ENCODE measurements at places on chromosomes 1 and 21.

DNA sequence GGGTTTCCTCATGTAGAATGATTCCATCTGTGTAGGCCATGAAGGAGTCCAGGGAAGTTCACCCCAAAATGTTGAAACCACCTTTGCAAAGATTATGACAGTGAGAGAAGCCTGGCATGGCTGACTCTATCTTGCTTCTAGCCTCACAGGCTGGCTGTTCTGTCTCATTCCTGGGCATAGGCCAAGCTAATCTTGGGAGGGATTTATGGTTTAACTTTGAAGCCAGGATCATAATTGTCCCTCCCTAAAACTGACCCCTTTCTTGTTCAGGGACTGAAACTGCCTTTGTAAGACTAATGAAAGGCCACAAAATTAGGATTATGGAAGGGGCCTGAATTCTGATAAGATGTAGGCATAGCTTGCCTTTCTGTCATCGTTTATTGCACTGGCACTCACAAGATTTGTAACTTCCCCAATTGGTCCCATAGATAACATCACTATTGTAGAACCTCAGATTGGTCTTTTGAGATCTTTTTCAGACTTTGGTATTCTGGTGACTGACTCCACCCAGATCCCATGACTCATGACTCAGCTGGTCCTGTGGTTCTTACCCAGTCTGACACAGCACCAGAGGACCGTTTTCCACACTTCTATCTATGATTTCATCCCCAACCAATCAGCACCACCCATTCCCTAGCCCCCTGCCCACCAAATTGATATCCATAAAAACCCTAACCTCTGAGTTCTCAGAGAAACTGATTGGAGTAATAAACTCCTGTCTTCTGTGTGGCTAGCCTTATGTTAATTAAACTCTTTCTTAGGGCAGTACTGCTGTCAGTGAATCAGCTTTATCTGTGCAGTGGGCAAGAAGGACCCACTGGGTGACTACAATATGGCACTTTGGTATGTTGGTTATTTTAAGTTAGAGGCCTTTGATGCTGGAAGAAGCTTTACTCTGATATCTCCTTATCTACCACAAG lies 13.6 kb upstream of the LAMTOR5 start:
- DNase-seq, result no peak

DNA sequence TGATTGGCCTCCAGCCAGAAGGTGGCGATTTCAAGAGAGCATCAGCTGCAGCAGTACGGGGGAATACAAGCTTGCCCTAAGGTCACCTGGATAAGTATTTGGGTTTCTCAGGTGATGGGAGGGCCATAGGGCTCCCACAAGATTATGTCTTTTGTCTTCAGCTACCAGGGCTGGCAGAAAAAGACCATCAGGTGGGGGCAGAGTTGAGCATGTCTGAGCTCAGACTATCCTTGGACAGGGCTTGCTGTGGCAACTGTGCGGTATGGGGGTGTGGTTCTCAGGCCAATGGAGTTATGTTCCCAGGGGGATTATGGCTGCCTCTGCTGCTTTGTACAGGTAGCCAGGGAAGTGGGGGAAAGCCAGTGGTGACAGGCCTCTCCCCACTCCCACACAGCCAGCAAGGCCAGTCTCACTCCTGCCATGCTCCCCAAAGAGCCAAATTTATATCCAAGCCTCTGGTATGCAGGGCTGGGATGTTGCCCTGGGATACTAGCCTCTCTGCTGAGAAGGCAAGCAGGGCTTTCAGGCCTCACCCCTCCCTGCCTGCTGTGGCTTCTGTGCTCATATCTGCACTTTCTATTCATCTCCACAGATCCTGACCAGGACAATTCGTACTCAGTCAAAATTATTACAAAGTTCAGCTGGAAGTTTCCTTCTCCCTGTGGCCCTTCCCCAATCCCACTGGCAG lies 26.6 kb upstream of the CD84 start:
- no peak for DNase-seq

DNA sequence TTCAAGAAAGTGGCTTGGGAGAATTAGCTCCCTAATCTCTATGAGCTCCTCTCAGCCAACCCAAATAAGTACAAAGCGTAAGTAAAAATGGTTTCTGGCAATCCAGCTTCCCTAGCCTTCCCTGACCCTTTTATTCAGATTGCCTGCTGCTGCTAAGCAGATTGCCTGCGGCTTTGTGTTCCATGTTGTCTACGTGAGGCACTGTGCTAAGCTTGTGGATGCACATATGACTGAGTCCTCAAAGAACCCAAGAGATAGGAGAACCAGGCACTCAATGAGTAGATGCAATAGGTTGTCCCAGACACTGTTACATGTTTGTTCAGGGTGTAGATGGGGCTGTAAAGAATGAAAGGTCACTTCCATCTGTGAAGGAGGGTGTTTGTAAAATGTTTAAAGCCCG lies 6.3 kb upstream of the OSBPL9 start:
- DNase-seq, result no peak

DNA sequence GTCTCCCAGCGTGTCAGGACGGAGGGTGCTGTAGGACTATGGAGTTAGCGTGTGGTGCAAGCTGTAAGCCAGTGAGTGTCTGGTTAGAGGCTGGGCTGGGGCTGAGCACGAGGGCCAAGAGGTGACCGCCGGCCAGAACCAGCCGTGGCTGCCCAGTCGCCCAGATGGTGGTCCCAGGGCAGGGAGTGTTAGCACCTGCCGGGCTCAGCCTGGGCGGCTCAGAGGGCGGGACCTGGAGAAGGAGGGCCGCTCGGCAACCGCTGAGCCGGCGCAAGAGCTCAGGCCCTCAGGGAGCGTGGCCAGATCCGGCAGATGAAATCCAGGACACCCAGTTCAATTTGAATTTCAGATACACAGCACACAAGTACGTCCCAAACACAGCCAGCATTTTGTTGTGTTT lies 87.9 kb downstream of the PRDM16 start:
- no peak for DNase-seq

DNA sequence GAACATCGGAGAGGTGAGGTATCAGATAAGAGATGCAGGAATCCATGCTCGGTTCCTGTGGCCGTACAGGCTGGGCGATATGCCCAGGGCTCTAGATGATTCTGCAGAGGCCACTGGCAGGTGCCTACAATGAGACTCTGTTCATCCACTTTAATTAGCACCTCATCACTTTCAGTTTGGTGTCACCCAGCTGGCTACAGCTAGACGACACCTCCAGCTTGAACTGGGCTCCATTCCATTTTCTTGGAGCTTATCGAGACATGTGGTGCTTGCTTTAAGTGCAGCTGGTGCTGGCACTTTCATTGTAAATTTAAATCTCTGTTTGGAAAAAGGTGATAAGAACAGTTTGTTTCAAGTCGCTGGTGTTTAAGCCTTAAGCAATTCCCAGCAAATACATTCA lies 322.5 kb upstream of the ADGRL2 start:
- no peak for DNase-seq

DNA sequence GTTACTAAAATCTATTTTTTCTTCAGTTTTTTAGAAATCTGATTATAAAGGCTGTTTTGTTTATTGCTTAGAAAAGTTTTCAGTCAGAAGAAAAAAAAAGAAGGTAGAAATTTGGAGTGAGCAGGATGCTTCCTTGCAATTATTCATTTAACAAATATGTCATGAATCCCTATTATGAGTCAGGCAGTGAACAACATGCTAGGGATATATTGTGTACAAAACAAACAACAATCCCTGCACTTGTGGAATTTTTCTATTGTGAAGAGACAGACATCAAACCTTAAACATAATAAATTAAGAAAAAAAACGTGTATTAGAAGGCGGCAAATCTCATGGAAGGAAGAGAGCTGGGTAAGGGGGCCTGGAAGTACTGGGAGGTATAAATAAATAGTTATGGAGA lies 664.1 kb upstream of the CAMK1G start:
- no peak for DNase-seq

DNA sequence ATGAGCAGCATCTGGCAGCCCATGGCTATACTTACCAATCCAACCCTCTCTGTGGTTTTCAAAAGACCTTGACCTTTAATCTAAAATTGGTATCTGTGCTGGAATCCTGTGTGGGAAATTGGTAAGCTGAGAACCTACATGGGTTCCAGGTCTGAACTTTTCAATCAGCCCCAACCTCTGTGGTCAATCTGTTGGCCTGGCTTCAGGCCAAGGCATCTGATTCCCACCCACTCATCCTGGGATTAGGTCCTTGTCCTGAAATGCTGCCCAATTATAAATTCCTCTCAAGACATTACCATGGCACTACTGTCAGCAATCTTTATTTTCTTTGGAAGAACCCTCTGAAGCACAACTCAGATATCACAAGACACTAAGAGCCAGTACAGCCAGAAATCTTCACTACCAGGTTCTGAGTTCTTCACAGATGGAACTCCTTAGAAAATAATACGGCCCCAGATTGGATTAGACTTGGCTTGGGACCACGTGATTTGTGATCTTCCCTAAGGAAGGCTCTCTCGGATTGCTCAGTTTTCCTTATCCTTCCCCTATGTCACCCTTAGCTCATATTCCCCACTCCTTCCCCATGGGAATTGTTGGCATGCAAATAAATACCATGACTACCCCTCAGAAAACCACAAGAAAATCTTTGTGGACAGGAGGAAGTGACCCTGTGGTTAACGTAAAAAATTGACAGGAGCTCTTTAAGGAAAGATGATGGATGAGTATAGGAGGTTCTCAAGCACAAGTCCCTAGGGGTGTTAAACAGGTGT lies 207.9 kb upstream of the ST6GALNAC5 start:
- DNase-seq, result no peak

- no peak for DNase-seq
Observed at GRCh38 chr1:168190403-168190802, 11.6 kb downstream of the TIPRL start.

DNA sequence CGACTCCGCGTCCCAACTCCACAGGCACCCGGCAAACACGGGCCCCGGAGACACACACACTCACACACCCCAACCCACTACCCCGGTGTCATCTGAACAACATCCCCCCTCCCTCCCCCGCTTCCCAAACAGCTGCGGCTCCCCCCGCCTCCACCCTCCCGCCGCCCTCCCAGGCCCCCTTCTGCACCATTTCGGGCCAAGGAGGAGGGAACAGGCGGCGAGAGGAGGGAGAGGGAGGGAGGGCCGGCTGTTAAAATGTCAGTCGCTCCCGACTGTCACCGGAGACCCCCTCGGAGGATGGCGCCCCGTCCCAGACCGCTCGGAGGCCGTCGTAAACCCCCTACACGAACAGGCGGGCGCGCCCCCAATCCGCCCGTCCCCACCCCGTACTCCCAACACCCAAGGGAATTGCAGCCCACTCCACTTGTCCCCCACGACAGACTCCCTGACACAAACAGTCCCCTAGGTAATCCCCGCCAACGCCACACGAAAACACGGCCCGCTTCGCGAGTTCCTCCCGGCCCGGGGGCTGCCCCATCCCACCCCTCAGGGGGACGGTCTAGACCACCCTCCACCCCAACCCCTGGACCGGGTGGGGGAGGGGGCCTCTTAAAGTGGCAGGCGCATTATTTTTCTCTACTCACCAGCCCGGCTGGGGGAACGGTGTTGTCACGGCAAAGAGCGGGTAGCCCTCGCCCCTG lies 583 bp downstream of the MEF2D start:
- DNase-seq, result no peak

DNA sequence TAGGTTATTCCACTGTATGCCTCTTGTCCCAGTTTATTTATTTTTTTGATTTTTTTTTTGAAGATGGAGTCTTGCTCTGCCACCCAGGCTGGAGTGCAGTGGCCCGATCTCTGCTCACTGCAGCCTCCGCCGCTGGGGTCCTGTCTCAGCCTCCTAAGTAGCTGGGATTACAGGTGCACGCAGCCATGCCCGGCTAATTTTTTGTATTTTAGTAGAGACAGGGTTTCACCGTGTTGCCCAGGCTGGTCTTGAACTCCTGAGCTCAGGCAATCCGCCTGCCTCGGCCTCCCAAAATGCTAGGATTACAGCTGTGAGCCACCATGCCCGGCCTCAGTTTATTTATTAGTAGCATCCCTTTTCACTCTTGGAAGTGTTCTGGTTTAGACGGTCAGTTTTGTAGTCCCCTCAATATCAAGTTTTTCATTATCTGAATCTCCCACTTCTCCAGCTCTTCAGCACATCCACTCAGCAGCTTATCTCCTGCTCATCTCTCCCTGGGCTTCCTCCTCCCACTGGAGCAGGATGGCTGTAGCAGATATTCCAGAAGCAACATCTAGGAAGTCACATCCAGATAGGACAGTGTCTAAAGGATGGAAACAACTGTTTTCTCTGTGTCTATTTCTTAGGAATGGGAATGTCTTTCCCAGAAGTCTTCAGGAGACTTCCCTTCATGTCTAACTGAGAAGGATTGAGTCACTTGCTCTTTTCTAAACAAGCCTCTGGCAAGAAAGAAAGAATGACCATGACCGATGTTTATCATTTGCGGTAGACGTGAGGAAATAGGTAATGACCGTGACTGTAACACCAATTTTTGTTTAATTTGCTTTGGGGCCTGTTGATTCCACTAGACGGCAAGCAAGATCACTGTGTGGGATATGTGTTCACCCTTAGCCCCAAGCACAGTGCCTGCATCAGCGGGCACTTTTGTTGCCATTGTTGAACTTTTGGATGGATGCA lies 14.4 kb downstream of the CCDC190 start:
- no peak for DNase-seq

- DNase-seq, result no peak
Observed at GRCh38 chr1:239426821-239427475, 40.6 kb downstream of the CHRM3 start.

- no peak for DNase-seq
Observed at GRCh38 chr21:16407403-16408240, 677.8 kb downstream of the USP25 start.

DNA sequence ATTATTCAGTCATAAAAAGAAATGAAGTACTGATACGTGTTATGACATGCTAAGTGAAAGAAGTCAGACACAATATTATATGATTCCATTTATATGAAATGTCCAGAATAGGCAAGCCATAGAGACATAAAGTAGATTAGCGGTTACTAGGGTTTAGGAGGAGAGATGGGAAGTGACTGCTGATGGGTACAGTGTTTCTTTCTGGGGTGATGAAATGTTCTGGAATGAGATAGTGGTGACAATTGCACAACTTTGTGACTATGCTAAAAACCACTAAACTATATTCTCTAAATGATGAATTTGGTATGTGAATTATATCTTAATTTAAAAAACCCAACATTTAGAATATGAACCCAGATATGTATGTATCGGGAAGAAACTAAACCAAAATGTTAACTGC lies 27.6 kb downstream of the IPP start:
- DNase-seq, result no peak

- DNase-seq, result no peak
Observed at GRCh38 chr1:171801487-171801891, 20.0 kb downstream of the METTL13 start.

- no peak for DNase-seq
Observed at GRCh38 chr1:7247158-7247557, 461.9 kb downstream of the CAMTA1 start.

Data from stimulated activated CD4-positive, alpha-beta T cell treated with anti-CD3 and anti-CD28 coated beads, TNF-alpha, amount 100 ng/mL, for 1 hour (primary cell).